HEK293T (cell line): ENCODE measurements at places on chromosomes 1 and 21.

DNA sequence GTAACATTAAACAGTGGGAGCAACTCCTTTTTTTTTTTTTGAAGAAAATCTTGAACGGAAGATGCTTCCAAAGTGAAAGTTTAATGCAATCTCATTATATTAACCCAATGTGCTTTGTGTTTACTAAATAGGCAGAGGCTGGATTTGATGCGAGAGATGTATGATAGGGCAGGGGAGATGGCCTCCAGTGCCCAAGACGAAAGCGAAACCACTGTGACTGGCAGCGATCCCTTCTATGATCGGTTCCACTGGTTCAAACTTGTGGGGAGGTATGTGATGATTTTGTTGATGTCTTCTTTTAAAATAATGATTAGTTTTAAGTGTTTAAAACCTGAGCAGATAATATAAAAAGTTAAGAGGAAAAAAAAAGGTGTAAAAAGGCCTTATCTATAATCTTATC, 74.2 kb upstream of the PGD start:
- no peak for DNase-seq

DNA sequence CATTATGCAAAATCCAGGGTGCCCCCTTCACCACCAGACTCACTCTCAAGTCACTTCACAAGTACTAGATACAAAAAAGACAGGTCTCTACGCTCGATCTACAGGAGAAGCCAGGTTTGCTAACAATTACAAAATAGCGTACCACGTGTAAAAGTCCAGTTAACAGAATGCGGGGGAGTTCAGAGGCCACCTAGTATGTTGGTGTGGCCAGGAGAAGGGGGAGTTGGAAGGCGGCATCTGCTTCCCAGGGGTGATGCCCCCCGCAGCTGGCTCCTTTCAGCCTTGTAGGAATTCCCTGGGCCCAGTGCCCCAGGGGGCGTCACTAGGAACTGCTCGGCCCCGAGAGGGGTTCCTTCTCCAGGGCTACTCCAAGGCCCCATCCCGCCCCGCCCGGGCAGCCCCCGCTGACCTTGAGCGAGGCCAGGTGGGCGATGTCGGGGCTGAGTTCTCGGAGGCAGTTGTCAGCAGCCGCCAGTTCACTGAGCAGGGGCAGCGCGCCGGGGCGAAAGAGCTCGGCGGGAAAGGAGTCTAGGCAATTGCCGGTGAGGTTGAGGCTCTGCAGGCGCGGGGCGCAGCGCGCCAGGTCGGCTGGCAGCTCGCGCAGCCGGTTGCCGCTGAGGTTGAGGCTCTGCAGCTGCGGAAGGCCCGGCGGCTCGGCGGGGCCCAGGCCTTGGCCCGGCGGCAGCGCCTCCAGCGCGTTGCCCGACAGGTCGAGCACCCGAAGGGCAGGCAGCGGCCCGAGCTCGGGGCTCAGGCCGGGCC, 664 bp downstream of the LRRC47 start:
- peak; percentile 45 for DNase-seq

DNA sequence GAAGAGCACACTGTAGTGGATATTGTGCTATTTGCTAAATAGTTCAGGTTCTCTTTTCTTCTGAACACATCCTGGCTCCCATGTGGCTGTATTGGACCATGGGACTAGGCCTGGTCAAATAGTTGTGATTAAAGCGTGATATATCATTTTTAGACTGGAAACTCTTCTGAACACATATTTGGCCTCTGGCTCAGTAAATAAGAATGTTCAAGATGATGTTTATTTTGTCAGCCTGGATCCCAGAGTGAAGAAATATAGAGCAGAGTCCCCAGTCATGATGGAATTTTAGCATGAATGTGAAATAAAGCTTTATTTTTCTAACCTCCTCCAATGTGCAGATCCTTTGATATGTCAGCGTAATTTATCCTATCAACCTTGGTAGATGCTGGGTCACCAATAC, 542.6 kb downstream of the ADGRL2 start:
- no peak for DNase-seq

- peak; percentile 64 for DNase-seq
Measured at GRCh38 chr1:85502625-85503083, 37.7 kb upstream of the DDAH1 start.

GRCh38 chr1:67908250-67908936, 75.1 kb upstream of the GNG12 start:
- no peak for DNase-seq

GRCh38 chr1:203084588-203085527, 954 bp downstream of the MYOG start:
- peak; percentile 74 for DNase-seq

- no peak for DNase-seq
Measured at GRCh38 chr1:26730695-26731094, 34.9 kb downstream of the ARID1A start.

- DNase-seq: no peak
Measured at GRCh38 chr21:45301521-45302081, 13.9 kb upstream of the POFUT2 start.

GRCh38 chr1:184405094-184405800, 18.4 kb downstream of the C1orf21 start:
- DNase-seq: no peak

DNA sequence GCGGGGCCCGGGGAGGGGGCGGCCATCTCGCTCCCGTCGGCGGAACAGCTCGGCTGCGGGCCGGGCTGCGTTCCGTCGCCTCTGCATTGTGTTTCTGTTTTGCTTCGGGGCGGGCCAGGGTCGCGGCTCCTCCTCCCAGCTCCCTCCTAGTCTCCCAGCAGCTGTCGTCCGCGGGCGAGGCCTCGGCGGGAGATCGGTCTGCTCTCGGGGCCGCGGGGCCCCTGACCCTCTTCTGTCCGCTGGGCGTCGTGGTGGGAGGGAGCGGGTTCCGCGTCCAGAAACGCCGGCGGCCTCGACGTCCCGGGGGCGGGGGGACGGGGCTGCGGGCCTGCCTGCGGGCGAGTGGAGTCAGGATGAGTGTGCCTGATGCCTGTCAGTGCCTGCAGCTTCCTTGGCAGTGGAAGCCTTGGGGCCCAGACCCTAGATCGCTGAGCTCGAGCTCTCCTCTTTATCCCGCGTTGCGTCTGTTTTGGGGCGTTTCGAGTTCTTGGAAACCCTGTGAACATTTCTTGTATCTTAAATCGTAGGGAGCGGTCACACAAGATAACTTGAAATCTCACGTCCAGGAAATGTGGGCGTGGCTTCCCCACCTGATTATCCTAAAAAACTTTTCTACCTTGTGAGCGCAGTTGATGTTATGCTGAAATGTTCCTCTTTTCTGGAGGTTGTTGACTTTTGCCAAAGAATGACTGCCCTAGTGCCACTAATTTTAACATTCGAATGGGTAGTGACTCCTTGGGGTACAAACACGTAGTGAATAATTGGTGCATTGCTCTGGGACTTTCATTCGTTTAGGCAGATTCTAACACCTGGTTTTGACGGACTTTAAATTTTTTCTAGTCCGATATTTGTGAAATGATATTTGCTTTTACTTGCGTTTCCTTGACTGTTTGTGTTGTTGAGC, 676 bp downstream of the MORC3 start:
- peak; percentile 66 for DNase-seq

- DNase-seq: no peak
Measured at GRCh38 chr1:12714710-12715475, 1.0 kb upstream of the AADACL3 start.

- no peak for DNase-seq
Measured at GRCh38 chr1:65845535-65846060, 52.9 kb downstream of the PDE4B start.

DNA sequence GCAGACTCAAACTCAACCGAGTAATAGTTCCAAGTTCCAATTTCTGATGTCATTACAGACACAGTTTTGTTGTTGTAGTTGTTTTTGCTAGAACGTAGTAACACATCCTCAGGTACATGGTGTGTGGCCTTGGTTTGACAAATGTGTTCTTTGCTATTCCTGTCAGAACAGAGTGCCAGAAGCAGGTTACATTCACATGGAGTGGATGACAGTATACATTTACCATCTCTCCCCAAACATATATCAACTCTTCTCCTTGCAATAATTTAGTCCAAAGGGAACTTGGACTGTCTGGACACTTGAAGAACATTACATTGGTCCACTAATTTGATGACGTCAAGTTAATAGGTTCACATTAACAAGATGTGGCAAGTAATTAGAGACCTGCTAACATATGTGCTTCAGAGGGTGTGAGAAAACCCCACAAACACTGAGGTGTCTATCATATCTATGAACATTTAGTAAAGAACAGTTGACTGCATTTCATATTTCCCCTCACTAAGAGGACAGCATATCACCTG, 44.6 kb upstream of the ZBTB18 start:
- no peak for DNase-seq

GRCh38 chr1:98487620-98488019, 173.9 kb upstream of the SNX7 start:
- DNase-seq: no peak

DNA sequence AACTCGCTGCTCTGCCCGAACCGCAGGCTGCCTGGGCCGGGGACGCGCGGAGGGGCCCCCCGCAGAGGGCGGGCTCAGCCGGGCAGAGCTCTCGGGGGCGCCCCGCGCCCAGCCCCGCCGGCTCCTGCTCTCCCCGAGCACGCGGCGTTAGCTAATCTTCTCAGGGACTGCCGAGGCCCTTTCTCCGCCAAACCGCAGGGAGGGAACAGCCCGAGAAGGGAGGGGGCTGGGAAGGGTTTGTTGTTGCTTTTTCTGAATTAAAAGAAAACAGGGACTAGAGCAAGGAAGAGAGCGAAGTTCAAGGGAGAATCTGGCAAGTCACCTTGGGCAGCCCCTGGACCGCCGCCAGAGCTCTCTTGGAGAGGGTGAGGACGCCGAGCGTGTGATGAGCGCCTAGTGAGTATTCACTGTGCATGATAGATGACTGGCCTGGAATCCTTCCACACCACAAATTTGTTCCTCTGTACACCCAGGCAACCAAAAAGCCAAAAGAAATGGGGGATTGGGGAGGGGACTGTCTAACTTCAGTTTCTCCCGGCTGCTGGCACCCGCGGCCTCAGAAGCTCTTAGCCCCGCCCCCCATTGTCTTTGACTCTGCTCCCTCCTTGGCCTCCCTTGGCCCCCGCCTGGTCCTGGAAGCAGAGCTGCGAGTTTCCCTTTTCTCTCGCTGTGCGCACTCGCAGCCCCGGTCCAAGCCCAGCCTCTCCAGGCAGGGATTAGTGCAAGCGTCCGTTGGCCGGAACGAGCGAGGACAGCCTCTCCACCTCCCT, 19.7 kb upstream of the LMX1A start:
- DNase-seq: peak; percentile 37

DNA sequence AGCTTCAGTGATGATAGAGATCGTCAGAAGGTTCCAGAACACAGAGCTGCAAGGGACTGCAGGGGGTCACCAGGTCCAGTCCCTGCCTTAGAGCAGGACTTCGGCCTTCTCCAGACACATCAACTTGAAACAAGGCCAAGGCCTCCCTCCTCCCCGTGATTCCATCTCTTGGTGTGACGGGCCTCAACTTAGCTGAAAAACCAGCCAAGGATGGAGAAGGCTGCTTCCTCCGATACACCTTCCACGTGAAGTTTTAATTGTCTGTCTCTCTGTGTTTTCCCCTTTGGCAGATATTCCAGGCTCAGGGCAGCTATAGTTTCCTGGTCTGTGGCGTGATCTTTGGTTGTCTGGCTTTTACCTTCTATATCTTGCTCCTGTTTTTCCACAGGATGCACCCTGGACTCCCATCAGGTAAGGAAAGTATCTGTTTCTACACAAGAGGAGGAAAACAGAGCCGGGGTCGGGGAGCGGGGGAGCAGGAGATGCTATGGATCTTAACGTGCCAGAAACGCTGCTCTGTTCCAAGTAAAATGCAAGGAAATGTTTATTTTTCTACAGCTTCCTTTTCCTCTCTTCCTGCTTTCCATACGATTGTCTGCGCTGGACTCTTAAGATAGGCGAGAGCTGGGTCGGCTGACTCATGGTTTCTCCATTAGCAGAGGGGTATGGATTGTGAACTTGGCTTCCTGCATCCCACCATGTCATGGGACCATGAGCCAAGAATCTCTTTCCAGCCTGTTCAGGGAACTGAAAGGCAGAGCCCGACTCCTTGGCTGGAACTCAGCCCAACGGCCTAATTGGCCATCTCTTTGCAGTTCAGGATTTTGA, 32.8 kb downstream of the ELK4 start:
- peak; percentile 4 for DNase-seq

- DNase-seq: no peak
Measured at GRCh38 chr1:31479811-31480210, 66.8 kb downstream of the SERINC2 start.

DNA sequence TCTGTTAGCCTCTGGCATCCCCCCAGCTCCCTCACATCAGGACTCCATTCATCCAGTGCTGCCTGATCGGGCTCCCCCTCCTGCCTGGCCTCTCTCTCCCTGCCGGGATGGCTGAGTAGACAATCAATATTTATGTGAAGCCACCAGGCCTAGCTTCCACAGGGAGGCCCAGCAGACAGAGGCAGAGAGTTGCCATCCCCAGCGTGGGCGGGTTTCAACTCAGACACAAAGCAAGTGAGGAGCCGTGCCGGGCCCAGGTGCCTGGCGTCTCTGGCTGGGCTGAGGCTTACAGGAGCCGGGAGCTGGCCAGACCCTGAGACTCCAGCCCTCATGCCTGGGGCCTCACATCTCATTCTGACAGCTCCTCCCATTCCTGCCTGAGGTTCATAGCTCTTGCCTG, 34.5 kb upstream of the ATP2B4 start:
- DNase-seq: peak; percentile 44

DNA sequence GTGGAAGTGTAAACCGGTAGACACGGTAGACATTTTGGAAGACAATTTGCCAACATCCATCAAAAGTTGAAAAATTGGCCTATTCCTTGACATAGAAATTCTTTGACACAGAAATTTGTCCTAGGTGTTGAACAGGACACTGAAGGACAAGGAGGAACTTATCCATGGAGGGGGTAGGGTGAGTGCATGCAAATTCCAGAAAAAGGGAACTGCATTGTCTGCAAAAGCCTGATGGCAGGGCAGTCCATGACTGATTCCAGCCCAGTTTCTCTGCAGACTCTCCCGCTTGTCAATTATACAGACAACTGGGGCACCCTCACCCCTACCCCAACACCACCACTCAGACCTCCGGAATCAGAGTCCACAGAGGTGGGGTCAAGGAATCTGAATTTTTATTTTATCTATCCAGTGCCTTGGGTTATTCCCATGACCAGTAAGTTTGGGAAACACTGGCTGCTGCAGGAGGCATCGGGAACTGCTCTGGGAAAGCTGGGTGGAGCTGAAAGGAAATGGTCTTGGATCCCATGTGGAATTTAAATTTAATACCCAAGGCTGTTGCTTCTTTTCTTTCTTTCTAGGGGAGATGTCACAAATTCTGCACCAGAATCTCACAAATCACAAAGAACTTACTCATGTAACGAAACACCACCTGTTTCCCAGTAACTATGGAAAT, 103.3 kb upstream of the SLC45A1 start:
- DNase-seq: no peak
